H4 (cell line): ENCODE measurements at places on chromosomes 2 and 18.

DNA sequence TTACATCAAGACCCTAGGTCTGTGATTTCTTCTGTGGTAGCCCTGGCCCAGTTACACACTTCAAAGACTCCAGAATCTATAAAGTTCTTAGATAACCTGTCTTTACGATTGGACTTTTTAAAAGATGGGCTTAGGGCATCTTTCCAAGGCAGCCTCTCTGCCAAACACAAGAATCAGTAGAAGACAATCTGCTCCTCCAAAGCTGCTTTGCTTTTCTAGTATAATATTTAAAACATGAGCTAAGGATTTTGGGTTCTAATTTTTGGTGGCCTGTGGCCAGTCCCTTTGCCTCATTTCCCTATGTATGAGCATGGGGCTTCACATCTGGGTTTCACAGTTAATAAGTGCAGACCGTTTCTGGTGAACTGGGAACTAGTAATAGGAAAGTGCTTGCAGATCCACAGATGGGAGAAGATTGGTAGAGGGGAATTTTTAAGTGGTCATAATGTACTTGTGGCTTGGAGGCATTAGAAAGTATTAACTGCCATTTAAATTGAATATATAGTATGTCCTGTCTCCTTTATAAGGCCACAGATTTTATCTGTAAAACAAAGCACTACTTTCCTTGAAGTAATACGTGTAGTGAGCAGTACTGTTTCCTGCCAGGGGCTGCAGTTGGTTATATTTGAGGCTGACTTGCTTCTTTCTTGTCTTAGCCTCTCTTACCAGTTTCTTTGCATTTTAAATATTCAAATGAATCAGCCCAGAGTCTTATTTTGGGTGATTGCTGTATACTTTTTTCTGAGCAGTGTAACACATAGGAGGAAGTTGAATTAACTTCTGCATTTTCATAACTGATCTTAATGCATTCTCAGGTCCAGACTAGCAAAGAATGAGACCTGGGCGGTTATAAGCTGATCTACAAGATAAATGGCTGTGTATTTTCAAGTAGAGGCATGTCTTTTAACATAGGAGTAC lies 1.5 kb downstream of the ARPC2 start:
- no peak for DNase-seq

- no peak for DNase-seq
These were observed 643 bp upstream of the DTNB start for GRCh38 chr2:25674077-25674362.

GRCh38 chr2:224142397-224143312 lies 103.6 kb upstream of the SERPINE2 start:
- DNase-seq = peak; percentile 44

- DNase-seq = no peak
These were observed 24.5 kb upstream of the MMADHC start for GRCh38 chr2:149612122-149612521.

GRCh38 chr2:228786901-228787300 lies 484.2 kb downstream of the PID1 start:
- DNase-seq = no peak

- peak; percentile 83 for DNase-seq
These were observed 94.1 kb upstream of the THOC1 start for GRCh38 chr18:361941-362310.

DNA sequence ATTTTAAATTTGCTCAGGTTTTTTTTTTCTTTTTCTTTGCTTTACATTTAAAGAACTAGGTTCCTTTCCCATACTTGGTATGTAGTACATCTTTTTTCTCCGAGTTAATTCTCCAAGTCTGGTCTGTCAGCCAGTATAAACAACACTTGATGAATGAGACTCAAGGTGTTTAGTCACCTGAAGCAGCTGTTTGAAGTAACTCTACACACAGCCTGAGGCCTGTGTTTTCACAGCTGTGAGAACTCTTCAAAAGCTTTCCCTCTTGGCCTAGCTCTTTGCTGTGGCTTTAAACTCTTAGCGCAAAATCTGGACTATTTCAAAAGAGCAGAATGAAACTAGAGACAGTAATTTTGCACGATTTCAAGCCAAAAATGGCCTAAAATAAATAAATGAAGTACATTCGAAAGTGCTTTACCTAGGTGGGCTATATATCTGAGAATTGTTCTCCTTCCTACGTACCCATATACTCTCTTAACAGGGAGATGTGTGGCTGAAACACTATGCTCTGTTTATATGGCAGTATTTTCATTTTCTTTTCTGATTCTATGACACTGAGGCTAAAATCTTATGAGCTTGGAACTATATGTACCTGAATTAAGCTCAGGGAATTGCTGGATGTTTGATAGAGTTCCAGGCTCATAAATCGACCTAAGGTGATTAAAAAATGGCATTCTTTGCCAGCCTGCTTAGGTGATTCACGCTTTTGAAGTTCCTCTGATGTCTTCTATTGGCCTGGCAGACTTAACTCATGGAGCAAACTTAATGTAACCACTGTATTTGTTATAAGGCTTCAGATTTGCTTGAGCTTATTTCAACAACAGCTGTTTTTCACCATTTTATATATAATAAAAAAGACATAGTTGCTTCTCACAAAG lies 1044.1 kb upstream of the ZEB2 start:
- DNase-seq = peak; percentile 19

- no peak for DNase-seq
These were observed 59.1 kb upstream of the NABP1 start for GRCh38 chr2:191618786-191619185.

- DNase-seq = no peak
These were observed 435.2 kb upstream of the LRATD1 start for GRCh38 chr2:14197293-14197692.

- peak; percentile 89 for DNase-seq
These were observed 722 bp downstream of the BAZ2B start for GRCh38 chr2:159615367-159616285.

DNA sequence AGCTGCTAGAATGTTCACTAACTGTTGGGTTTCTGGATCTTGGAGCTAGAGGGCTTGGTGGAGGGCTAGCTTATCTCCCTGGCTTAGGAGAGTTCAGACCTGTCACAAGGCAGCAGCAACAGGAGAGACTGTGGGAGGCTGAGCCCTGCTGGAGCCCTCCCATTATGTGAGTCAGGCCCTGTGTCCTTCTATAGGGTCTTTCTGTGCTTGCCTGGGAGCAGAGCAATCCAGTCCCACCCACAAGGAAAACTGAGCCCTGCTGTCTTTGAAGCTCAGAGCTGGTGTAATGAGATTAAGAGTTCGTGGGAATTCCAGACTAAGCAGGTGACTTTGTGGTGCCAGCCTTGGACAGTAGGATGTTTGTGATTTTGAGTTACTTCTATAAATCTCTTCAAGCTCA lies 249.0 kb downstream of the TTC32 start:
- DNase-seq = no peak

DNA sequence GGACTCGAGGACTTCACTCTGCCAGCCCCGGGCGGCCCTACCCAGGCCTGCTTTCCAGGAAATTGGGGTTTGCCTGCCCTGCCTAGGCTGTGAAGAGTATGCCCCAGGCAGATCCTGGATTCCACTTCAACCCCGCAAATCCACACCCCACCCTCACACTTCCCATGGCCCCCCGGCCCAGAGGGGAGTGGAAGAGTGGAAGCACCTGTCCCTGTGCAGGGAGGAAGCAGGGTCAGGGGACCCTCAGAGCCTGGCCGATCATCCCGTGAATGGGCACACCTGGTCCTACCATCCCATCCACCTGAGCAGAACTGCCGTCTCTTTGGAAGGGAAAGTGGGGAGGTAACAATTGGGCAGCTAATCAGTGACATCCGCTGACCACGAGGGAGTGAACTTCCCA lies 245.2 kb downstream of the EIPR1 start:
- DNase-seq = no peak

DNA sequence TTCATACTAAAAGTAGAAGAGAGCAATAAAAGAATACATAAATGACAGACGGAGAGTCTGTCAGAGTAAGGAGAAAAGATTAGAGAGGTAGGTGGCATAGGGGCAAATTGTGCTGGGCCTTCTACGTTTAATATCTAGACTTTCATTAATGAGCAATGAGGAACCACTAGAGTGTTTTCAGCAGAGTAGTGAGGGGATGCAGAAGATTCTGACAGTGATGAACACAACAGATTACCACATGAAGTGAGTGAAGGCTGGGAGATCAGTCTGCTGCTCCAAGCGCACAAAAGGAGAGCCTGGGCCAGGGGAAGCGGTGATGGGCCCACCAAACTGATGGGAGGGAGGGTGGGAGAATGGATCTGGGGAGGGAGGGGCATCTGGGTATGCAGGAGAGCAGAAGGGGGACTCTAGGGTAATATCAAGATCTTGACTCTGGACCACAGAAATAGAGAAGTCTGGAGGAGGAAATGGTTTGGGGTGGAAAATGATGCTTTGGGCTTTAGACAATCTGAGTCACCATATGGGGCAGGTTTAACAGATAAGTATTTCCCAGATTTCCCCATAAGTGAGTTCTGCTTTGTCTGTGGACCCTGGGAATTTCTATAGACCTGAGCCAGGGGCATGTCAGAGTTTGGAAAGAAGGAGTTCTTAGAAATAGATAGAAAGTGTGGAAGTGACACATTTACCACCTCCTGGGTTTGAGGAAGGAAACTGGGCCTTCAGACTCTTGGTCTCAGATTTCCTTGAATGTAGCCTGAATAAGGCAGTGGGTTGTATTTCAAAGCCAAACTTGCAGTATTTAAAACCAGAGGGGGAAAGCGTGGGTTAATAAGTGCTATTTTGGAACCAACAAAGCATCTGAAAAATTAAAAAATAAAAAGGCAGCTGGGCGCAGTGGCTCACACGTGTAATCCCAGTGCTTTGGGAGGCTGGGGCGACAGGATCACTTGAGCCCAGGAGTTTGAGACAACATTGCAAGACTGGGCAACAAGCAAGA lies 15.0 kb upstream of the IL1A start:
- DNase-seq = no peak

GRCh38 chr2:78832481-78832880 lies 193.0 kb upstream of the REG3G start:
- DNase-seq = no peak

GRCh38 chr2:164826293-164827243 lies 15.1 kb downstream of the COBLL1 start:
- DNase-seq = peak; percentile 82

DNA sequence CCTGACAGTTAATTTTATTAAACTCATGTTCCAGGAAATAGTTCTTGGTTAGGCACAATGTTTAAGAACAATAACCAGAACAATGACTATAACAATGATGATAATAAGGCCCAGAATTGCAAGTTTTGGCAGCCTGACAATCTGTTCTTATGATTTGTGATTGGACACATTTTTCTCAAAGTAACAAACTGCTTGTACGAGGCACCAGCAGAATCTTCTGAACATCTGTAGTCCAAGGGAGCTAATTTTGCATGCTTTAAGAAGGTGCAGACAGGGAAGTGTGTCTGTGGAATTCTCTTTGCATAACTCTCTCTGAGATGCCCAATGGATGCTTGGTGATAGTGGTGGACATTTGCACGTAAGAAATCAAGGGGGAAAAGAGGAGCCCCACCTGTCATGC lies 709.3 kb downstream of the SLC4A3 start:
- DNase-seq = no peak

- no peak for DNase-seq
These were observed 304.3 kb downstream of the CELF4 start for GRCh38 chr18:37261246-37261840.

DNA sequence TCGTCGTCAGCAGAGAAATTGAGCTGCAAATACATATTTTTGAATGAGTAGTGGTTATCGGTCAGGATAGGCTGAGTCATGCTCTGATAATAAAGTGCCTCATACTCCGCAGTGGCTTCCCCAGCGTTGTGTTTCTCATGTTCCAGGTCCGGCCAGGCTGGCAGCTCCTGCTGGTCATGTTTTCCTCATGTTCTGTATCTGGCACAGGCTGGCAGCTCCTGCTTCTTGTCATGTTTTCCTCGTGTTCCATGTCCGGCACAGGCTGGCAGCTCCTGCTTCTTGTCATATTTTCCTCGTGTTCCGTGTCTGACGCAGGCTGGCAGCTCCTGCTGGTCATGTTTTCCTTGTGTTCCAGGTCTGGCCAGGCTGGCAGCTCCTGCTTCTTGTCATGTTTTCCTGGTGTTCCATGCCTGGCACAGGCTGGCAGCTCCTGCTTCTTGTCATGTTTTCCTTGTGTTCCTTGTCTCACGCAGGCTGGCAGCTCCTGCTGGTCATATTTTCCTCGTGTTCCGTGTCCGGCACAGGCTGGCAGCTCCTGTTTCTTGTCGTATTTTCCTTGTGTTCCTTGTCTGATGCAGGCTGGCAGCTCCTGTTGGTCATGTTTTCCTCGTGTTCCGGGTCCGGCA lies 148.9 kb downstream of the ATP9B start:
- no peak for DNase-seq

- DNase-seq = peak; percentile 29
These were observed 34.1 kb upstream of the GNAL start for GRCh38 chr18:11654736-11655605.
